ENCODE measurements at places on chromosomes 3 and 15.

DNA sequence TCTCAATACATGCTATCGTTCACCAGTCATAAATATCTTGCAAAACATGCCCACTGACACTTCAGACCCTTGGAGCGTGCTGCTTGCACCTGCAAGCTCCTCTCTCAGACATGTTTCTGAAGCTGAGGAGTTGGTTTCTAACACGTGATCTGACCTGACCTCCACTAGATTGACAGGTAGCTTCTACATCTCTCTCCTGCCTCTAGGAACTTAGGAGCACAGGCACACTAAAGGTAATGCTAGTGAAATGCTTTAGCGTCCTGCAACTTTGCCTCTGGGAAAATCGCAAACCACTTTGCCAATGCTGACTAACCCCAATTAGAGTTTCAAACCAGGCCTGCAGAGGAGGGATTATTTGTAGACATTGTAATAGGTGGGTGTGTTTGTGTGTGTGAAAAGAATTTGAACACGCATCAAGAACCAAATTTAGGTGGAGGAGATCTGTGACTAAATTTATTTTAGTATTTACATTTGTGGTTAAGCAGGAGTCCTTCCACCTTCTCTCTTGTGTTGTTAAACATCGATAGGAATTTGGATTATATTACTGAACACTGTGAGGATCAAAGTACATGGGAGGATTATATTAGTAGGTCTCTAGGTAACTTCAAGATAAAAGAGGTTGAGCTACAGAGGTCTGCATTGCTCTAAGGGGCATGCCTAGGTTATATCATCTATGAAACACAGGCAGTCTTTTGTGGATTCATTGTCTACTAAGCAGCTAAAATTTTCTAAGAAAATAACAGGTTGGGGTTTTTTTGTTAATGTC is 86.7 kb upstream of the ZBED2 start:
- DNase-seq = no peak

GRCh38 chr3:56624725-56625124 is 58.3 kb downstream of the TASOR start:
- DNase-seq = no peak

GRCh38 chr3:197750396-197750831 is 731 bp downstream of the FYTTD1 start:
- DNase-seq = peak; percentile 66

DNA sequence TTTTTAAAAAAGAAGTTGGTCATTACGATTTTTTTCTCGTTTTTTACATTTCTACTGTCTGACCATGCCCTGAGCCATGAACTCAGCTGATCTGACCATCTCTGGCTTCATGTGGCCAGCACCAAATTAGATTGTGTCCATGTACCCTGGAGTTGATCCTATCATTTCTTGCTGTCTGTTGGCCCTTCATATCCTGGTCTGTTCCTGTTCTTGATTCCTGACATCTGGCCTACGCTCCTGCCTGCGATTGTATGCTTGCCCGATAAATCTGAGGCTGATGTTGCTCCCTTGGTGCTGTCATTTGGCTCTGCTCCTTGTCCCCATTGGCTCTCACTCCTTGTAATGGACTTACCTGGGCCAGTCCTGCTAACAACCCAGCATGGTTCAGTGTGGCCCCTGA is 89.8 kb upstream of the IGSF10 start:
- no peak for DNase-seq

DNA sequence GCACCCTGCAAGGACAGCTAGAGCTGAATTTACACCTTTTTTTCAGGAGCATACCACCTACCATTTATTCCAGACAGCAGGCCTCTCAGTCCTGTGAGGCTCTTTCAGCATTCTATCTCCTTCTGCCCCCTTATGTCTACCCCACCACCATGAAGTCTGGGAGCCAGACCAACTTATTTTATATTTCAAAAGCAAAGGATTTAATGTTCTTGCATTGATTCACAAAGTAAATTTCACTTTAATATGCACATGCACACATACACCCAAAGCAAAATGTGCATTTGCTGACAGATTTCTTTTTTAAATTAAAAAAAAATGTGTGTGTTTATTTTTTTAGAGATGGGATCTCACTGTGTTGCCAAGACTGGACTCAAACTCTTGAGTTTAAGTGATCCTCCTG is 264.2 kb upstream of the LRRC3B start:
- DNase-seq = no peak

DNA sequence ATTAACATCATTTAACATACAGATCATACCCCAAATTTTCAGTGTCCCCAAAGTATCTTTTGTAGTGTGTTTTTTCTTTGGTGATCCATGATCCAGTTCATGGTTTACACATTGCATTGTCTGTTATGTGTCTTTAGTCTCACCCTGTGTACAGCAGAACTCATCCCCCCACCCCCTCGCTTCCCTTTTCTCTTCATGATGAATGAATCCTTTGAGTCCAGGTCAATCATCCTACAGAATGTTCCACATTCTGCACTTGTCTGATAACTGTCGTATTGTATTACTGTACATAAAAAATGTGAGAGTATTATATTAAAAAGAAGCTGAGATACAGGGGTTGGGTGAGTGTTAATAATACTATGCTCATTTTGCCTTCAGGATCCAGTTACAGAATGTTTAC is 14.6 kb upstream of the NIT2 start:
- DNase-seq = no peak

GRCh38 chr3:30135190-30135589 is 471.2 kb upstream of the TGFBR2 start:
- DNase-seq = no peak

GRCh38 chr3:191919491-191920026 is 458.6 kb downstream of the PYDC2 start:
- DNase-seq = no peak

GRCh38 chr3:119457246-119457645 is 6.2 kb downstream of the TMEM39A start:
- DNase-seq = no peak

DNA sequence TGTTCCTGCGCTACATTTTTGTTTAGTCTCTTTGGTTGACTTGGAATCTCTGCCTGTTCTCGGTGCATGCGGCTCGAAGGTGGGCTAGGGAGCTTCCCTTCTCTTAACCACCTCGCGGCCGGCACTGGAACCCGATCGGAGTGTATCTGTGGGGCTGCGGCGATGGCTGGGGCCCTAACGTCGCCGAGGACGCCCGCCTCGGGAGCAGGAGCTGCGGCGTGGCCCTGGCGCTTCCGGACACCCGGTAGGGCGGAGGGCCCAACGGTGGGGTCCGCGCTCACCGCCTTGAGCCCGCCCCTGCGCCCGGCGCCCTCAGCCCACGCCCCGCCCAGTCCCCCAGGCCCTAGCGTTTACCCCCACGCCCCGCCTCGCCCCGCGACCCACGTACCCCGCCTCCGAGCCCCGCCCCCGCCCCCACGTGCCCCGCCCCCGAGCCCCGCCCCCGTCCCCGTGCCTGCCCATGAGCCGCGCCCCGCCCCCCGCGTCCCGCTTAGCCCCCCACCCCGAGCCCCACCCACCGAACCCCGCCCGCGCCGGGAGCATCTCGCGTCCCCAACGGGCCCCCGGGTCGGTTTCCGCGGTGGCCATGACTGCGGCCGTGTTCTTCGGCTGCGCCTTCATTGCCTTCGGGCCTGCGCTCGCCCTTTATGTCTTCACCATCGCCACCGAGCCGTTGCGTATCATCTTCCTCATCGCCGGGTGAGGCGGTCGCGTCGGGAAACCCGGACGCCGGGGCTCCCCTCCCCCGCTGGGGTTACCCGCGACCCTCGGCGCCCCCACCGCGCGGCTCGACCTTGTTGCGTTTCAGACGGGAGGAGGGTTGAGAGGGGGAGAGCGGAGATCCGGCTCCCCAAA is at the start of gene APH1B:
TSS of gene APH1B (plus strand) at position 568 of the 855 bp plus-strand sequence. CDS start at position 587, 19 bp downstream.
- DNase-seq = peak; percentile 90

DNA sequence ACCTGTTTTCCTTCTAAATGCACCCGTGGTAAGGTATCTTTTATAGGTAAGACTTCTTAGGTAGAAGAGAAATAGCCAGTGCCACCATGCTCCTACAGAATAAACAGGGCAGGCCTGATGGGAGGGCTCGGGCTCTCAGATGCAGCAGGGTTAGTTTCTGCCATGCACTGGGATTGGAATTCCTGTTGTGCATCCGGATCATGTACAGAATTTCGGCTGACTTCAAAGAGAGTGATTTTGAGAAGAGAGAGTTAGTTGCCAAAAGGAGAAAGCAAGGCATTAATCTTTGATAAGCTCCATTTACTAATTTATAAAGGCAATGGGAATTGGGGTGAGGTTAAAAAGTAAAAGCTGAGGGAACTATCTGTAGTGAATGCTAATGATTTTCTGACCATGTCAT is 211.2 kb downstream of the WDR72 start:
- DNase-seq = no peak

DNA sequence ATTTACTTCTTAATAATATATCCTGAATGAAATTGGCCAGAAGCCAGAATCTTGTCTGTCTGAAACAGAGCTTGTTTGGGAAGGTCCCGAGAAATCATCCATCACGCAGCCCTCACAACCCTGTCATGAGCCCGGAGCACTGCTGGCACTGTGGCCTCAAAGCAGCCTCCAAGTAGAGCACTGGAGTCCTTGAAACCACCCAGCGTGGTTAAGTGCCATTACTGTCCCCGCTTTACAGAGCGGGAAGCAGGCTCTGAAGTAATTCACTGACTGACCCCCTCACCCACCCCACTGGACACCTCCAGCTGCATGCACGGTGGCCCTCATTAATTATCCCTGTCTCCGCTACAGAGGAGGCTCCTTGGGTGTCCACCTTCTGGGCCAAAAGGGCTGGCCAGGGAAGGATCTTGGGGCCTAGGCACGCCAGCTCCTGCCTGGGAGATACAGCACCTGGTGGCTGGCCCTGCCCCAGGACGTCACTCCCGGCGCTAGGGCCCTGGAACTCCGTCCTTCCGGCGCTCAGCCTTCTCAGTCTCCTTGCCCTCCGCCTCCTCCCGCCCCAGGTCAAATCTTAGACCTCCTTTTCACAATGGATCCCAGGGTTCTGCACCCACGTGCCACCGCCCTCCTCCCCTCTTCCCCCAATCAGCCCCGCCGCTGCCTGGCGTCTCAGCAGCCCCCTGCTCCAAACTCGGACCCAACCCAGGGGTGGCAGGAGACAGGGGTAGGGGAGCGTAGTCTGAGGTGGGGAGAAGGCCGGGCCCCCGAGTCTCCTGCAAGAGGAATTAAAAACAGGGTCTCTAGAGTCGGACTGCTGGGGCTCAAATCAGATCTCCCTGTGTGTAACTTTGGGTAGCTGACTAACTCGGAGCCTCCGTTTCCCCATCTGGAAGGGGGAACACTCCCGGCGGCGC is 1.1 kb downstream of the TKT start:
- peak; percentile 66 for DNase-seq

DNA sequence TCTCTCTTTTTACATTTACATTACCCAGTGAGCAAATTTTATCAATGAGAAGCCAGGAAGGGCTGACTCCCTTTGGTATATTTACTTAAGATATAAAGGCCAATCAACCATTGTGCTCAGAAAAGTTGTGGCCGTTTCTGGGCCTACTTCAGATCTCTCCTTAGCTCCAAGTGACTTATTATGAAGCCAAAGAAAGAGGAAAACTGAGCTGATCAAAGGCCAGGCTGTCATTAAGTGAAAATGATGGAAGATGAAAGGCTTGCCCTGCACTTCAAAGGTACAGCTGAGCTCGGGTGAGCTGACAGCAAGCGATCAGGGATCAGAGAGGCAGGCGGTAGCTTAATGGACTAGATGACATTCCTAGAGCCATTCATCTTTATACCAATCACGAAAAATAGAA is 24.8 kb downstream of the VGLL4 start:
- DNase-seq = no peak

- DNase-seq = no peak
Measured at GRCh38 chr3:56952061-56952460, 108.4 kb upstream of the SPATA12 start.

DNA sequence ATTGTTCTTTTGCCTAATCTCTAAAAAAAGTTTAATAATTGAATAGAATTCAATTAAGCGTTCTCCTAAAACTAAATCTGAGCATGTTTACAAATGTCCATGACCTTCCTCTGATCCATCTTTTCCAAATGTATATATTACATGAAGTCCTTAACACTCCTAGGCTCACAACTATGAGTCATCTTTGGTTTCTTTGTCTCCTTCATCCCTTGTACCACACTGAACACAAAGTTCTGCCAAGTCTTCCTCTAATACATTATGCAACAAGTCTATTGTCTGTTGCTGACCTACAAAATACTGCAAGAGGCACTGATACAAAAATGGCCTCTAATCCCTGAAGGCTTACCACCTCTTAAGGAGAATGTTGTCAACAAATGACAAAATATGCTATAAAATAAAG is 550.2 kb downstream of the PYDC2 start:
- no peak for DNase-seq

DNA sequence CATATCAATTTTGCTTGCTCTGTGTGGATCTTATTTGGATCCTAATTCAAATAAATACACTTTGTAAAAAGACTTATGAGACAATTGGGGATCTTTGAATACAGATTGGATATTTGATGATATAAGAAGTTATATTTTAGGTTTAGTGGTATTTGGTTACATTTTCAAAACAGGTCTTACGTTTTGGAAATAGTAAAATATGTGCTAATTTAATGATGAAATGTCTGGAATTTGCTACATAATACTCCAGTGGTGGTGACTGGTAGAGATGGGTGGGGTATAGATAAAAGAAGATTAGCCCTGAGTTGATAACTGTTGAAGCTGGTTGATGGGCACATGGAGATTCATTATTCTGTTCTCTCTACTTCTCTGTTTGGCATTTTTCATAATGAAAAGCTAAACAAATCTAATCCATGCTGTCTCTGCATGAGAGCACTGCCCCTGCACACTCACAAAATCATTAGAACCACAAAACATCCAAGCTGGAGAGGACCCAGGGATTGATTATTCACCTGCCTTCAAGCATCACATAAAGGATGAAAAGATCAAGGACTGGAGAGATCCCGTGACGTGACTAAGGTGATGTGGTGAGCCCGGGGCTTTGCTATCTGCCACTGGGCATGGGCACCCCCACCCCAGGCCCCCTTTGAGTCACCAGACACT is 58.9 kb downstream of the TLE3 start:
- DNase-seq = no peak

DNA sequence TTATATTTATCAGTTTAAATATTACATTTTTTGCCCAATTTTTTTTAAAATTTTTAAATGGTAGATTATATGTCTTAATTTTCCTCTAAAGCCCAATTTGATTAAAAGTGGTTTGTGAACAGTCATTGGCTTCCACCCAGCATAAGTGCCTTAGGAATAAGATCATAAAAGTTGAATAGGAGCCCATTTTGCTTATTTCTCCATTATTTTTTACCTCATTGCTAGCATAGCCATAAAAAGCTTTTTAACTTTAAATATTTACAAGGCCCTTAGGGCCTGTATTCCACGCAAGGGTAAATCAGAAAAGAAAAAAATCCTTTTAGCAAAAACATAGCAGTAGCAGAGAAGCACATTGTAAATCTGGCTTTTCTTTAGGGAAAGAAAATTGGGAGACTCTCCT is 9.0 kb downstream of the TTC14 start:
- no peak for DNase-seq

DNA sequence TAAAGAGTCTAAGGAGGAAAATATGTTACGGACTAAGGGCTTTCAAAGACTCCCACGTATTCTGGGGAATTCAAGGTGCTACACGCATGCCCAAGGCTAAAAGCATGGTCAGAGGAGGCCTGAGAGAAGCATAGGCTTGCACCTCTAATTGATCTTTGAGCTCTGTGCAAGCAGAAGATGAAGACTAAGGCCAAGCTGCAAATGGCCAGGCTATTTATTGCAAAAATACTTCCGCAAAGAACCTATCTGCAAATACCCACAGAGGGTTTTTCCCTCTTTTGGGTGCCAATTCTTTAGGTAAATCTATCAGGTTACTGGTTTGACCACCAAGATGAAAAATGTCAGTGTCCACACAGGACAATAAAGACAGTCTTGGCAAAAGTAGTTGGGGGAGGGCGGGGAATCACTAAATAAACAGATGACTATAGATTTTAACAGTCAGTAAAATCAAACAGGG is 119.5 kb downstream of the STAG1 start:
- no peak for DNase-seq

Measured in nephron progenitor cell (in vitro differentiated cells).